ENCODE measurements at places on chromosomes 3 and 15. TPM values are rescaled to one million over a fixed set of nuclear protein-coding genes. Genes with fewer than 3 reads are reported as not detected.

Gene PLSCR2
- total RNA-seq = not detected

Gene GP5
- 1.3 TPM for total RNA-seq

Gene P2RY14
- total RNA-seq = 0.60 TPM

Gene FSIP1
- 0.73 TPM for total RNA-seq

Gene CELSR3
- 19.5 TPM for total RNA-seq

Gene CLRN1
- not detected for total RNA-seq

Gene SLCO3A1
- 29.3 TPM for total RNA-seq

Gene CTXN2
- not detected for total RNA-seq

Gene DAZL
- total RNA-seq = not detected

Gene C15orf62
- 1.1 TPM for total RNA-seq

Gene SRGAP3
- total RNA-seq = 5.9 TPM

Gene PGBD4
- 2.9 TPM for total RNA-seq

Gene ITGA11
- total RNA-seq = 0.18 TPM

Gene ATP13A5
- not detected for total RNA-seq

Gene FAM81A
- total RNA-seq = 4.7 TPM

Gene ACKR2
- total RNA-seq = 2.8 TPM

Gene CD86
- total RNA-seq = 0.95 TPM

Gene GRM7
- total RNA-seq = not detected

Gene TEX55
- not detected for total RNA-seq

Gene RYR3
- total RNA-seq = not detected

Gene SNTN
- total RNA-seq = not detected

Gene DHX30
- total RNA-seq = 72.8 TPM

Gene SI
- not detected for total RNA-seq

Gene TIPARP
- total RNA-seq = 36.5 TPM

Gene SOX14
- total RNA-seq = not detected

Gene CDCP1
- total RNA-seq = 17.7 TPM

Gene CHRM5
- not detected for total RNA-seq

Gene ADAMTS9
- total RNA-seq = not detected

Gene SST
- total RNA-seq = not detected

Gene RETNLB
- not detected for total RNA-seq

Gene SEMA3G
- total RNA-seq = 0.13 TPM

Gene LMCD1
- 0.53 TPM for total RNA-seq

Gene CDC25A
- 31.3 TPM for total RNA-seq

Gene NCKIPSD
- total RNA-seq = 57.1 TPM

Gene GATM
- 1.5 TPM for total RNA-seq

Gene ZNF80
- total RNA-seq = 0.89 TPM

Gene TGM5
- total RNA-seq = 0.37 TPM

Measured in activated CD8-positive, alpha-beta T cell treated with anti-CD3 and anti-CD28 coated beads, Interleukin-2, amount 10 ng/mL, durations not matched to agents 7 days and 5 days (primary cell).